ENCODE measurements at places on chromosomes 11 and 22. TPM values are rescaled to one million over a fixed set of nuclear protein-coding genes. Genes with fewer than 3 reads are reported as not detected.

Gene LDHAL6A
- total RNA-seq: not detected

- no peak for DNase-seq
These were observed 34.9 kb downstream of the RIBC2 start for GRCh38 chr22:45448431-45448830.

DNA sequence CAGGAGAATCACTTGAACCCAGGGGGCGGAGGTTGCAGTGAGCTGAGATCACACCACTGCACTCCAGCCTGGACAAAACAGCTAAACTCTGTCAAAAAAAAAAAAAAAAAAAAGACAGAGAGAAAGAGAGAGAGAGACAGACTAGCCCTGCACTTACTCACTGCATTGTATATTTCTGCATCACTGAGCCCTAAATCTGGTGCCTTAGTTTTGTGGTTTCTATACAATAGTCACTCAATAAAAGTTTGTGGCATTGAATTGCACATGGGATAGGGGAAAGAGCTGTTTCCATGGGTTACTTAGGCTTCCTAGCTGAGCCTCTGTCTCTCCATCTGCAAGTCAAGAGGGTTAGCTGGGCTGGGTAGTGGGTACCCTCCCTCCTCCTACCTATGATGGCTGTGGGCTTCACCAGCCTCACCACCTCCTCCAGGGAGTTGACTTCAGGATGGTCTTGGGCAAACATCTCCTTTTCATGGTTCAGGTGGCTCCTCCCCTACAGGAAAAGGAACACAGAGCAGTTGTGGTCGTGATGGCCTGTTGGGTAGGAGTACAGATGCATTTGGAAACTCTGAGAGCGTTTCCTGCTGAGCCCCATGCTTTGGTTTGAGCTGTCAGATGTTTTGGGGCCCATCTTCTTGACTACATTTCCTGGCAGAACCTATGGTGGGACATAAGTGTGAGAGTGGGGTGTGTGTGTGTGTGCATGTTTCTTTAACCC, 73.2 kb downstream of the CCDC81 start:
- DNase-seq: no peak

Gene PRDM10
- 18.1 TPM for total RNA-seq

Gene PRR33
- not detected for total RNA-seq
